Activated CD4-positive, CD25-positive, alpha-beta regulatory T cell treated with anti-CD3 and anti-CD28 coated beads, Interleukin-2, amount 50 U/mL, for 72 hours (primary cell): ENCODE measurements at places on chromosomes 3 and 15.

- DNase-seq, result no peak
Observed at GRCh38 chr3:169356284-169356955, 307.1 kb downstream of the MECOM start.

DNA sequence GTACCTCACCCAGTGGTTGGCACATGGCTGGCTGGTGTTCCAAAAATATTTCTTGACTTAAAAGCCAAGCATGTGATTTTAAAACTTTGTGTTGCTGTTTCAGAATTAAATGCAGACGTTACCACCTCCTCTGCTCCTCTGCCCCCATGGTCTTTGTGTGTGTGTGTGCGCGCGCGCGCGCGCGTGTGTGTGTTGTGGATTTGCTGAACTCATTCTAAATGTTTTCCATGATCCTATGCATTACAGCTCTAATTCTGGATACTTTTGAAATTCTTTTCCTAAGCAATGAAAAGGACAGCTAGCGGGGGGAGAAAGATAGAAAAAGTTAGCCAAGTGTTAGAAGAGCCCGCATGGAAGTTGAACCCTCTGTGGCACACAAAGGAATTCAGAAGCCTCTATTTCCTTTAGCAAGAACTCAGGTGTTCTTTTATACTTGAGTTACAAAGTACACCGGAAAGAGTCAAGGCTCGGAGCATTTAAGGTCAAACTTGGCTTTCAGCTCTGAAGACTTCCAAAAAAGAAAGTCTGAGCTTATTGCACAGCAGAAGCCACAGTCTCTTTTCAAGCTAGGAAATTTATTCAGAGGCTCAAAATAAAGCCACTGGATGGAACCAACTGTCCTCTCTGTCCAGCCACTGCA, 350.5 kb upstream of the TBL1XR1 start:
- no peak for DNase-seq

DNA sequence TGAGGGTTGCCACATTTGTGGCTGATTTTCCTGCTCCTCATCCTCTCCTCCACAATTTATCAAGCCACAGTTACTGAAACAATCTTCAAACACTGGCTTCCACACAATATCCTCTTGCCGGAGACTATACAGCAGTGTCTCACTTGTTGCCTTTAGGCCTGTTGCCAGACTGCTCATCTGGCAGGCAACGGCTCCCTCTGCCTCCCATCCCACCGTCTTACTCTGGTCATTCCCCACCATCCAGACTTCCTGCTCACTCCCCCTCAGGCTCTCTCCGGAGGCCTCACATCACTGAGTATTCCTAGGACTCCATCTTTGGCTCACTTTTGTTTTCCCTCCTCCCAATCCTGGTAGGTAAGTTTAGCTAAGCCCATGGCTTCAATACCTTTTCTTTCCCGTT, 301.9 kb downstream of the IL20RB start:
- DNase-seq, result no peak

GRCh38 chr3:124781476-124782376, 51.5 kb downstream of the UMPS start:
- no peak for DNase-seq

DNA sequence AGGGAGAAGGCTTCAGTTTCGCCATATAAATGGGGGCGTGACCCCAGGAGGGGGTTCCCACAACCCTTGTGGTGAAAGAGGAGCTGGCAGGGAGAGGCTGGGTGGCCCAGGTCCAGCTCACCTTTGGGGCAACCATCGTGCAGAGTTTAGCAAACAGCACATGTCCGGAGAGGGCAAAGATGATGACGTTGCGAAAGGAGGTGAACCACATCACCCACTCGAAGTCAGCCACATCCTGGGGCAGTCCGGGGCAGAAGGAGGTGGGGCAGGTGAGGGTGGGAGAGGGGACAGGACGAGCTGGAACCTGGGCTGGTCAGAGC, 3.7 kb downstream of the HHATL start:
- DNase-seq, result peak; percentile 32
